ENCODE measurements at places on chromosomes 11 and 22. TPM values are rescaled to one million over a fixed set of nuclear protein-coding genes. Genes with fewer than 3 reads are reported as not detected.

Gene OR51B2
- total RNA-seq: not detected

Gene CEP126
- 0.37 TPM for total RNA-seq

Gene CYB5R2
- 0.55 TPM for total RNA-seq

DNA sequence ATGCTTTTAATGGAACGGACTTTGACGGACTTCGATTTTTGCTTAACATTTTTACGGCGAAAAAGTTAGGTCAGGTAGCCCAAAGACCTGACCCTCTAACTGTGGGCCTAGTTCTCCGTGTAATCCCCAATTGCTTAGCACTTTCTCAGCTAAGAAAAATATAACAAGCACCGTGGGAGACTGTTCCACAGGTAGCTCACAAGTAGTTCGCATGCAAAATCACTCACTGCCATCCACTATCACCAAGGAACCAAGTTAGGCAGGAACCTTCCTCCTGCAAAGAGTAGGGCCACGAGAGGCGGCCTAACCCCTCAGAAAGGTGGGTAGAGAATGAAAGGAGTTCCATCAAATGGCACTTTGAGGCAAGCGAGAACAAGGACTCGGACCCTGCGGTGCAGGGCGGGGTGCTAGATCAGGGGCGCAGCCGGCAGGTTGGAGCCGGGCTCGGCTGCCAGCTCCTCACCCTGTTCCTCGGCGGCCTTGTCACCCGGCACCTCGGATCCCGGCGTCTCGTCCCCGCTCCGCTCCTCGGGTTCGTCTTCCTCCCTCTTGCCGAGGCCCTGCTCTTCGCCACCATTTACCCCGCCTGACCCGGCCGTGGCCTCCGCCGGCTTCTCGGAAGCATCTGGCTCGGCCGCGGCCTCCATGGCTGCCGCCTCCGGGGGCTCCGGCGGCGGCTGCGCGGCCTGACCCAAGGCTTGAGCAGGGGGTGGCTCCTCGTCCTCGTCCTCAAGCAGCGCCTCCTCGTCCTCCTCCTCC, 922 bp downstream of the HNRNPUL2 start:
- H3K36me3 ChIP-seq: peaks cover 69% of the 10 kb centered on the region
- no peaks in the 10 kb centered on the region for H3K27me3 ChIP-seq
- peaks cover 52% of the 10 kb centered on the region for H3K4me1 ChIP-seq
- H3K4me3 ChIP-seq: peak overlapping the region; percentile 94
- peak; percentile 39 for DNase-seq
- H3K27ac ChIP-seq: peak overlapping the region; percentile 96

GRCh38 chr22:26435327-26436093, 6.5 kb downstream of the ASPHD2 start:
- peaks cover 34% of the 10 kb centered on the region for H3K36me3 ChIP-seq
- no peak overlapping the region for H3K27ac ChIP-seq
- no peaks in the 10 kb centered on the region for H3K27me3 ChIP-seq
- DNase-seq: no peak

GRCh38 chr11:48142889-48143288, 73.7 kb upstream of the OR4B1 start:
- peaks cover 71% of the 10 kb centered on the region for H3K36me3 ChIP-seq
- H3K4me3 ChIP-seq: no peak overlapping the region
- H3K27me3 ChIP-seq: no peaks in the 10 kb centered on the region
- H3K4me1 ChIP-seq: peaks cover 7% of the 10 kb centered on the region
- H3K27ac ChIP-seq: peak overlapping the region; percentile 3
- DNase-seq: no peak

DNA sequence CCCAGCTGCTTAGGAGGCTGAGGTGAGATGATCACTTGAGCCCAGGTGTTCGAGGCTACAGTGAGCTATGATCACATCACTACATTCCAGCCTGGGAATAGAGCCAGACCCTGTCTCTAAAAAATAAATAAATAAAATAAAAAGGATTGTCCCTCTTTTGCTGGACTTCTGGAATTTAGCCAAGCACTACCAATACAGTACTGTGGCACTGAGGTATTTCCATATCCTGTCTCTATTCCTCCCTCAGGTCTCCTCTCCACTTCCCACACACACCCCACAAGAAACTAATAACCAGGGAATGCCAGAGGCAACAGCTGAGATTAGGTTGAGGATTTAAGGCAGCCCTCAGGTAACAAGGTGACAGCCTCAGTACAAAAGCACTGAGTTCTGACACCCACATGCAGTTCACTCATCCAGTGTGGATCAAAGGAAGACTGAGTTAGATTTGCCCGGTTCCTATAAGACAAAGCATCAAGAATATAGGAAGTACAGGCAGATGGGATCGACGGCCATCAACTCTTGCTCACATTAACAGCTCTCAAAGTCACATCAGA, 4.5 kb upstream of the PPP2R1B start:
- H3K4me3 ChIP-seq: no peak overlapping the region
- H3K4me1 ChIP-seq: peaks cover 9% of the 10 kb centered on the region
- DNase-seq: no peak
- no peaks in the 10 kb centered on the region for H3K27me3 ChIP-seq

DNA sequence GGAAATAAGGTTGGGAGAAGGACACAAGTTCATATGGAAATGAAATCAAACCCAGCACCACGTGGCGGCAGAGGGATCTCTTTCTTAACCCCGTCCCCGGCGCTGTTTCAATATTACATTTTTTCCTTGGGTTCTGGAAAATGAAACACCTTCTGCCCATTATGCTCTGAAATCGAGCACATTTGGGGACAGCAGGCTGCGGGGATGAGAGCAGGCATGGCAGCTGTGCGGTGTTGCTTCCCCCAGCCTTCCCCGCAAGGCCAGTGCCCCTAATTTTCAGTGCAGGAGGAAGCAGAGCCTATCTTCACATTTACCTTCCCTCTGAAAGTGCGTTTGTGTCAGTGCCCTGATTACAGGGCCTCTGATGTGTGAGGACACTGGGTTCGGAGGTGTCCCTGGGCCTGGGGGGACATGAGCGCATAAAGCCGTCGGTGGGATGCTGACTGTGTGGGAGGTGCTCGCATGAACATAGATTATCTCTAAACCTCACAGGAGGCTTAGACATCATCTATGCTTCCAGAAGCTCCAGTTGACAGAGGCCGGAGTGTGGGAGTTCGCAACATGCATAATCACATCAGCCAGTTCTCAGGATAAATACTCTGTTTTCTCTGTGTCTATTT, 921.3 kb downstream of the BRD1 start:
- H3K27ac ChIP-seq: no peak overlapping the region
- H3K36me3 ChIP-seq: no peaks in the 10 kb centered on the region
- DNase-seq: no peak
- no peaks in the 10 kb centered on the region for H3K27me3 ChIP-seq

DNA sequence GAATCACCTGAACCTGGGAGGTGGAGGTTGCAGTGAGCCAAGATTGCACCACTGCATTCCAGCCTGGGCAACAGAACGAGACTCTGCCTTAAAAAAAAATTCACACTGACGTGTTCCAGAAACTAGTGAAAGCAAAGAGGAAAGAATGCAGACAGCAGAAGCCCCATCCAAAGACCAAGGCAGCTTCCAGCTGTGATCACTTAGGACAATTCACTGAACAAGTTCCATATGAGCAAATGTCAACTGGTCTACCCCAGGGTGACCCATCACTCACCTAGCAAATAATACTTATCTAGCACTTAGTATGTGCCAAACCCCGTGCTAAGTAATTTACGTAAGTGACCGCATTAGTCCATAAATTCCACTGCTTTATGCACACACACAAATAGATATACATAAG, 138.9 kb downstream of the LARGE1 start:
- H3K27ac ChIP-seq: no peak overlapping the region
- H3K4me1 ChIP-seq: no peaks in the 10 kb centered on the region
- no peaks in the 10 kb centered on the region for H3K27me3 ChIP-seq
- DNase-seq: no peak
- H3K36me3 ChIP-seq: no peaks in the 10 kb centered on the region

DNA sequence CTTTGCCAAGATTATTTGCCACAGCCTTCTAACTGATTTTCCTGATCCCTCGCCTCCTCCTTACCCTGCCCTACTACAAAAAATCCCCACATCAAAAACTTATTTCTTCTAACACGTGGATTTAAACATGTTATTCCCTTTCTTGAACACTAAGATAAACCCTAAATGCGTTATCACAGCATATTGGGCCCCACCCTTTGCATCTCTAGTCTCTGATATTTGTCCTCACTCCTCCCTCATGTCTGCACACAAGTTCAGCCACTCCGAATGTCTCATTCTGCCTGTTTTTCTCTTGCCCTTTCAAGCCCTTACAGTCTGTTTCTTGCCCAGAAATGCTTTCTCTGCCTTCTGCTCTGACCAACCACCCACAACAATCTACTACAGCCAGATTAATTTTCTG, 10.6 kb upstream of the ACER3 start:
- no peaks in the 10 kb centered on the region for H3K4me1 ChIP-seq
- H3K36me3 ChIP-seq: no peaks in the 10 kb centered on the region
- H3K27me3 ChIP-seq: peaks cover 17% of the 10 kb centered on the region

GRCh38 chr11:126537492-126537891, 182.0 kb downstream of the ST3GAL4 start:
- H3K27me3 ChIP-seq: no peaks in the 10 kb centered on the region
- H3K36me3 ChIP-seq: no peaks in the 10 kb centered on the region
- DNase-seq: no peak
- H3K4me3 ChIP-seq: no peak overlapping the region
- no peak overlapping the region for H3K27ac ChIP-seq

GRCh38 chr11:117814204-117814765, 10.3 kb downstream of the FXYD2 start:
- DNase-seq: no peak
- H3K36me3 ChIP-seq: no peaks in the 10 kb centered on the region
- no peaks in the 10 kb centered on the region for H3K27me3 ChIP-seq
- H3K27ac ChIP-seq: peak overlapping the region; percentile 95
- H3K4me3 ChIP-seq: no peak overlapping the region

GRCh38 chr11:12399355-12399754, 22.0 kb downstream of the PARVA start:
- H3K36me3 ChIP-seq: no peaks in the 10 kb centered on the region

Measured in activated CD8-positive, alpha-beta T cell treated with anti-CD3 and anti-CD28 coated beads, Interleukin-2, amount 10 ng/mL, durations not matched to agents 7 days and 5 days (primary cell).